ENCODE measurements at places on chromosomes 1 and 21. TPM values are rescaled to one million over a fixed set of nuclear protein-coding genes. Genes with fewer than 3 reads are reported as not detected.

DNA sequence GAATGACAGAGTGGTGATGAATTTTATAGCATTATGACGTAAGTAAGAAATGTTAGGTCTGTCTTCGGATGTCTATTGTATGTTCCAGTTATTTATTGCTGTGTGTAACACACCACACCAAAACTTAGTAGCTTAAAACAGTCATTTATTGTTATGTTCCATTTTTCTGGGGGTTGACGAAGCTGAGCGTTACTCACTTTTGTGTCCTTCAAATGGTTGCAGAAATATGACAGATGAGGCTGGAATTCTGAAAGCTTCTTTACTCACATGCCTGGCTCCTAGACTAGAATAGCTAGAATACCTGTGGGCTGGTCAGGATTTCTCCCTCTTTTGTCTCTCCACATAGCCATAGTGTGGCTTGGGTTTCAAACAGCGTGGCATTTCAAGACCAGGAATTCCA lies 62.1 kb upstream of the S1PR1 start:
- ATAC-seq, result no peak

ASH1L gene
- 81.3 TPM for total RNA-seq

GRCh38 chr1:183274836-183275235 lies 88.8 kb downstream of the LAMC2 start:
- ATAC-seq, result no peak

GRCh38 chr1:22143065-22144033 lies at the start of gene WNT4:
WNT4 (minus strand) TSS chr1:22143097; CDS start chr1:22142922, 175 bp downstream.
- peak; percentile 64 for ATAC-seq

- no peak for ATAC-seq
These were observed 38.4 kb upstream of the KCNK2 start for GRCh38 chr1:215044151-215044550.

DNA sequence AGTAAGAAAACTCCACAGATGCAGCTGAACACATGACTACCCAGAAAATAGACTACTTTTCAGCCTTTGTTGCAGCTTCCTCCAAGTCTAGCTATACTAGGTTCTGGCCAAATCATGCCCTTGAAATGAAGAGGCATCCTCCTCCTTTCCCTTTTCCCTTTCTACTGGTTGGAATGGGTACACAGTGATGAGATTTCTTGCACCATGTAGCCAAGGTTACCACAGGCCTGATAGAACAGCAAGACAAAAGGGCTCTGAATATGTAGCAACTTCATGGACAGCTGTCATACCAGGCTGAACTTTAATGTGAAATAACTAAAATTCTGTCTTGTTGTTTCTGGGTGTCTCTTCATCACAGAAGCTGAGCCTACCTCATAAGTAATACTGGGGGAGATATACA lies 146.5 kb downstream of the PDE4B start:
- ATAC-seq, result no peak

DNA sequence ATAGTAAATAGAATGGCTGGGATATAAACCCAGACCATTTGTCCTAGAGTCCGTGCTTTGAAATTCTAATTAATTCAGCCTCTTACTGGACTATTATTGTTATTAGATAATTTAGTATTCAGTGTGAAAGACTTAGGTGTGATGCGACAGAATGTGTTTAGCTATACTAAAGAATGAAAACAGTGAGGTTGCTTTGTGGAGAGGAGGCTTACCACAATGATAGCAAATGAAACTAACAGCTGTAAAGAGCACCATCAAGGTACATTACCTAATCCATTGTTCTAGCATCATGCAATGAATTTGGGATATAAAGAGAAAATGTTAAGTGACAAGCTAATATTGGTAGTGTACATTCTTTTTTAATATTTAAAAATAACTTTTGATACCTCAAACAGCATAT lies 911.1 kb downstream of the KCNT2 start:
- no peak for ATAC-seq

CCDC17 gene
- 1.3 TPM for total RNA-seq

DNA sequence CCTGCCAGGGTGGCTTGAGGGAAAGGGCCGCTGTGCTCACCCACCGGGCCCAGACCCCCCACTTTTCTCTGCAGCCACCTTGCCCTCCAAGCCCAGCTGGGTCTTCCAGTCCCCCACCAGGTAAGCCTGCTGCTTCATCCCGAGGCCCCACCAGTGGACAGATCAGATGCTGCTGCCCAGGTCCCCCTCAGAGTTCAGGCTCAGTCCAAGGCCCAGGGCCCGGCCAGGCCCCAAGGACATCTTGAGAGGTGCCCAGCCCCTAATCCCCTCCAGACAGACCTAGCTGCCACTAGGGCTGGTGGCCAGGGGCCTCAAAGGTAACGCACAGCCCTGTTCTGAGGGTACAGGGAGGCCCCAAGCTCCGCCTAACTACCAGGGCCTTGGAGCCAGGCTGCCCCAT lies 58.6 kb downstream of the MEGF6 start:
- no peak for ATAC-seq

DNA sequence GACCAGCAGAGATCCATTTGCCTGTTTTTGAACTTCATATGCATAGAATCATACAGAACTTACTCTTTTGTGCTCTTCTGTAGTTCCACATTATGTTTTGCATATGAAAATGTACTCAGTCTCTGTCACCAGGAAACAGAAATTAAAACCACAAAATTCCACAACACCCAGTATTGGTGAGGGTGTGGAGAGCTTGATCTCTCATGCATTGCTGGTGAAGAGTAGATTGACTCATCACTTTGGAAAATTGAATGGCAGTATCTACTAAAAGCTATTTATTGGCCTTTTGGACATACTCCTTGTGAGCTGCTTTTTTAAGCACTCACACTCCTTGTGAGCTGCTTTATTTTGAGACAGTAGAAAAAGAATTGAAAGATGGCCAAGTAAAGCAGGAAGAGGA lies 43.3 kb downstream of the VTCN1 start:
- ATAC-seq, result no peak

CELA2A gene
- total RNA-seq, result not detected

- no peak for ATAC-seq
These were observed 1.1 kb downstream of the CRABP2 start for GRCh38 chr1:156704166-156704711.

- no peak for ATAC-seq
These were observed 340.3 kb downstream of the SEC16B start for GRCh38 chr1:177629526-177629925.

GRCh38 chr21:26810676-26811415 lies 34.4 kb downstream of the ADAMTS1 start:
- ATAC-seq, result no peak

- no peak for ATAC-seq
These were observed 14.0 kb downstream of the RUNX1 start for GRCh38 chr21:35035116-35035515.

- ATAC-seq, result no peak
These were observed 3.8 kb upstream of the S100A2 start for GRCh38 chr1:153569465-153569864.

DNA sequence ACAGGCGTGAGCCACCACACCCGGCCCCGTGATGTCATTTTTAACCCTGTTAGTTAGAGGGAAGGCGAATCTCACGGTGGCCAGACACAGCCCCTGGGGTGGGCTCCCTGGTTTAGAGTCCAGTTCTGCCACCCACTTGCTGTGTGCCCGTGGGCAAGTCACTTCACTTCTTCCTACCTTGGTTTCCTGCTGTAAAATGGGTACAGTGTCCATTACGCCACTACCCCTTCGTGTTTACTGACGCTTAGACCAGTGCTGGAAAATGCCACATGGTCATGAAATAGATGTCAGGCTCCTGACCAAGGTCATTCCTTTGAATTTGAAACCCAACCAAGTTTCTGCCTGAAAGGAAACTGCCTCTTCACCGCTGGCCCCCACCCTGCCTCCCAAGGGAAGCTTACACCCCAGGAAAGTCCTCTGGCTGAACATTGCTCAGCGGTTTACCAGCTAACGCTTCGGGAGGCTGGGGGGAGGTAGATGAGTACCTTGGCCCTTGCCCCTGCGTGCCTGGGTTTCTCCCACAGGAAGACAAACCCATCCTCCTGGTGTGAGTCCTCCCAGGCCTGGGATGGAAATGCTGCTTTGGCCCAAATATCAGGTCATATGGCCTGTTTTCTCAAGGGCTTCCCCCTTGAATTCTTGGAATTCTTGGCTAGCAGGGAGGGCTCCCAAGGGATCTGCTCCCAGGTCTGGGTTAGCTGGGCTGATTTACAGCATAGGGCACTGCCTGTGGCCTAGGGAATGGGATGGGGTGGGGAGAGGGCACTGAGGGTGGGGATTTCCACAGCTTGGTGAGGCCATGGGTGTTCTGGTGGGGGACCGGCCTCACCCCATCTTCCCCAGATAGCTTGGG lies 7.6 kb upstream of the AADACL4 start:
- peak; percentile 80 for ATAC-seq

DNA sequence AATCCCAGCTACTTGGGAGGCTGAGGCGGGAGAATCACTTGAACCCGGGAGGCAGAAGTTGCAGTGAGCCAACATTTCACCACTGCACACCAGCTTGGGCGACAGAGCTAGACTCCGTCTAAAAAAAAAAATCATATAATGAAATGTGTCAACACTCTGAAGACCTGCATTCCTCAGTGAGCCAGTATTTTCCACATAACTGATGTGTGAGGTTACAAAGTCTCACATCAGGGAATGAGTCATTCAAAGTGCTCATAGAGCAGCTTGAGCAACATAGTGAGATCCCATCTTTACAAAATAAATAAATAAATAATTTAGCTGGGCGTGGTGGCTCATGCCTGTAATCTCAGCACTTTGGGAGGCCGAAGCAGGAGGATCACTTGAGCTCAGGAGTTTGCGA lies 65.5 kb downstream of the CASZ1 start:
- peak; percentile 34 for ATAC-seq

- no peak for ATAC-seq
These were observed 2.6 kb upstream of the SH3BGRL3 start for GRCh38 chr1:26277261-26277661.

- no peak for ATAC-seq
These were observed 36.7 kb upstream of the WLS start for GRCh38 chr1:68268896-68269483.

DNA sequence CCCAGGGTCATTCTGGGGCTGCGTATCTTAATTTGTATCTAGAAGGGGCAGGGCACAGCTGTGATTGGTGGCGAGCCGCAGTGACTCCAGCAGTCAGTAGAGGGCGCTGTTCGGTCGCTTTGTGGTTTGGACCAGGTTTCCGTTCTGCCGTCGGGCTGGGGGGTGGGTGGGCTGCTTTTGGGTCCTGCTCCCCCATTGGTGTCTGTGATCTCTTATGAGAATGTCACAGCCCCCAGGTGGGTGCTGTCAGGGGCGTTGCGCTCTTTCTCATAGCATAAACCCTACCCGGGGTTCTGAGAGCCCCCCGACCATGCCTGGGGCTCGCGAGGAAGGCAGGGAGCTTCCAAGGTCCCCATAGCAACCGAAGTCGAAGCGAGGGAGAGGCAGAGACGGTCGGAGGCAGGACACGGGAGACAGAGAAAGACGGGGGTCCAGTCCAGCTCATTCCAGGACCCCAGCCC lies 5.4 kb downstream of the TFF3 start:
- ATAC-seq, result peak; percentile 31

C1orf159 gene
- total RNA-seq, result 7.4 TPM

- no peak for ATAC-seq
These were observed 56.4 kb downstream of the HLCS start for GRCh38 chr21:36909901-36910561.

UBL4B gene
- not detected for total RNA-seq

DNA sequence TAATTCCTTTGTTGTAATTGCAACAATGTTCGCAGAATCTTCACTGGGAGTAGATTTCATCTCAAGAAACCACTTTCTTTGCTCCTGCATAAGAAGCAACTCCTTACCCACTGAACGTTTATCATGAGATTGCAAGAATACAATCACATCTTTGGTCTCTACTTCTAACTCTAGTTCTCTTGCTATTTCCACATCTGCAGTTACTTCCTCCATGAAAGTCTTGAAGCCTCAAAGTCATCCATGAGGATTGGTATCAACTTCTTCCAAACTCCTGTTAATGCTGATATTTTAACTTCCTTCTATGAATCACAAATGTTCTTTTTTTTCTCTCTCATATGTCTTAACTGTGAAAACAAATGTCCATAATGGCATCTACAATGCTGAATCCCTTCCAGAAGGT lies 118.6 kb upstream of the RAB4A start:
- no peak for ATAC-seq

FCGR1A gene
- total RNA-seq, result 8.6 TPM

FCRL6 gene
- not detected for total RNA-seq

DNA sequence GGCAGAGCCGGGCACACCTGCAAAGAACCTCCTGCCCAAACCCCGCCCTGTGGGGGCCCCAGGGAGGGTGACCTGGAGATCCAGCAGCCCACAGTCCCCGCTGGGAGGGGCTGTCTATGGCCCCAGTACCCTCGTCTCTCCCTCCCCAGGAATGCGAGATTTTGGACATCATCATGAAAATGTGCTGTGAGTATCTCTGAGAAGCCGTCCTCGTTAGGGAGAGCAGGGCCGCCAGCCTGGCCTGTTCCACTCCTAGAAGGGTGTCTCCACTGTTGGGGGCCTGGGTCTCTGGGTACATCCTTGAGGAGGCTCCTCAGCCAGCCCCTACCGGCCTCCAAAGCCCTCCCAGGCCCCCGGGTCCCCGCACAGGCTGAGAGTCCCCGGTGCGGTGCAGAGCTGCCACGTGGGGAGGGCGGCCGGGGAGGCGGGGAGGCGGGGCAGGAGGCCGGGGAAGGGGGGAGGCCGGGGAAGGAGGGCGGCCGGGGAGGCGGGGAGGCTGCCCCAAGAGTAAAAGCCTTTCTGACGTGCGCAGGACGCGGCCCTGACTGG lies 18.7 kb downstream of the COL6A1 start:
- peak; percentile 51 for ATAC-seq

DNA sequence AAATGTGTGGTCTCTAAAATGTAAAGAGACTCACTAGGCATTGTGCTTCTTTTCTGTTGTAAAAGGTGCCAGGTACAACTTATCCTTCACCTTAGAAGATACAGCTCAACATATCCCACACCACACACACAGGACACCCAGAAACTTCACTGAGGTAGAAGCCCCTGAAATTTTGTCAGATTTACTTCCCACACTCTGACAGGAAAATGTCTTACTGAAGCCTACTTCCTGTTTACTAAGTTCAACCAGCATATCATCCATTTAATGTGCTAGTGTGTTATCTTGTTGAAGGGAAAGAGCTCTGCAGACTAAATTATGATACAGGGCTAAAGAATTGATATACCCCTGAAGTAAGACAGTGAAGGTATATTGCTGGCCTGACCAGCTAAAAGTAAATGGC lies 39.9 kb upstream of the INSL5 start:
- no peak for ATAC-seq

FLG2 gene
- not detected for total RNA-seq

DNA sequence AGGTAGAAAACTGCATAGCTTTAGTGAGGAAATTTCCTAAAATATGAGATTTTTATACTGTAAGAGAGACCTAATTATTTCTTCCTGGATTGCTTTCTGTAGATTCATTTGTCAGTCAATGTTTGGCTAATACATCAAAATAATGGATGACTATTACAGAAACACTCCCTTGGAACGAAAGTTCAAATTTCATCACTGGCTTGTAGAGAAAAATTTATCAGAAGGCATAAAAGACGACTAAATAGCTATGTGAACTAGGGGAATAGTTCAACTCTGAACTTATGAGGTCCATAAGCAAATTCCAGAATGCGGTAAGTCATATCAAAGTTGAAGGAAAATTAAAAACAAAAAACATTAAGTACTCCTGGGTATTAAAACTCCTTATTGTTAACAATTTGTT lies 36.0 kb downstream of the WNT2B start:
- ATAC-seq, result no peak

Data from gastroesophageal sphincter (tissue), 4 donors.